Activated T-helper 1 cell treated with anti-CD3 and anti-CD28 coated beads, Interleukin-12 subunit alpha, Interleukin-12 subunit beta, Interleukin-2, Interleukin-4 antibody, amounts not matched to agents 30 ng/mL and 10 ng/mL and 1 ng/mL, durations not matched to agents 14 hours and 24 hours and 36 hours (primary cell): ENCODE measurements at places on chromosomes 7 and 10. TPM values are rescaled to one million over a fixed set of nuclear protein-coding genes. Genes with fewer than 3 reads are reported as not detected.

GRCh38 chr7:144408121-144408520 is 4.6 kb upstream of the NOBOX start:
- no peak for DNase-seq
- no peak overlapping the region for H3K4me3 ChIP-seq
- H3K4me1 ChIP-seq = no peaks in the 10 kb centered on the region
- no peak overlapping the region for H3K27ac ChIP-seq
- H3K36me3 ChIP-seq = no peaks in the 10 kb centered on the region

- H3K36me3 ChIP-seq = peaks cover 39% of the 10 kb centered on the region
- peaks cover 52% of the 10 kb centered on the region for H3K4me1 ChIP-seq
- no peak for DNase-seq
- H3K4me3 ChIP-seq = no peak overlapping the region
- H3K27me3 ChIP-seq = no peaks in the 10 kb centered on the region
These were observed 67.8 kb downstream of the PTEN start for GRCh38 chr10:87930934-87931835.

TEX47 gene
- not detected in 2 replicates for total RNA-seq

PLAU gene
- total RNA-seq = 0.37 and 0.60 TPM in 2 replicates

RADIL gene
- total RNA-seq = 0.24 and 0.26 TPM in 2 replicates

DNA sequence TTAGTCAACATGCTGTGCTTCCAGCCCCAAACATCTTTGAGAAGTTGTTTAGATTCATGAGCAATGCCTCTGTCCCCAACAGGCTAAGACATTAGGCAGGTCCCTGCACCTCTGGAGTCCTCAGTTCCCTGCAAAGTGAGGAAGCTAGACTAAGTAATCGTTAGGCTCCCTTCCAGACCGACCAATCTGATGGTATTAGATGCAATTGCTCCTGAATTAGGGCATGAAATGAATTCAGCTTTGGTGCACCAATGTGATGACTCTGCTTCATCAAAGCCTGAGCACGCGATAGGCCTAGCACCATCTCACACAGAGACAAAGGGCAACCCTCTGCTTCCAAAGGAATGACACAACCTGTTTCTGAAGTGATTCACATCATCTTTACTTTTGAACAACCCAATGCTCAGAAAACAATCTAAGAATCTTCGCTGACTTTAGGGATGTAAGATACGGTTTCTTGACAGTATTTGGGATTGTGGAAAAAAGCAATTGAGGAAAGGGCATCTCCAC is 723 bp upstream of the TES start:
- peaks cover 6% of the 10 kb centered on the region for H3K36me3 ChIP-seq
- no peak overlapping the region for H3K27ac ChIP-seq
- no peak for DNase-seq
- H3K4me1 ChIP-seq = peaks cover 35% of the 10 kb centered on the region
- H3K27me3 ChIP-seq = peaks cover 2% of the 10 kb centered on the region
- peak overlapping the region; percentile 57 for H3K4me3 ChIP-seq

DNA sequence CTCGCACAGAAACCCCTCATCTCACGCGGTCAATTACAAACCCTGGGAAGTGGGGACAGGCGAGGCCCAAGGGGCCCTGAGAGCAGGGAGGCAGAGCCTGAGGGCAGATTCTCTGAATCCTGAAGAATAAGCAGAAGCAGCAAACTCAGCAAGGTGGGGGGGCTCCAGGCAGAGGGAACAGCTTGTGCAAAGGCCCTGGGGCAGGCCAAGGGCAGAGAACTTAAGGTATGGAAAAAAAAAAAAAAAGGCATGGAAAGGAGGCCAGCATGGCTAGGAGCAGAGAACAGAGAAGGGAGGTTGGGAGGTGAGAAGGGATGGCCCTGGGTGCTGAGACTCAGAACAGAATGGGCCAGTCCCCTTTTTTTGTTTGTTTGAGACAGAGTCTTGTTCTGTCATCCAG is 32.8 kb upstream of the TNRC18 start:
- H3K27ac ChIP-seq = no peak overlapping the region
- DNase-seq = no peak
- peaks cover 8% of the 10 kb centered on the region for H3K27me3 ChIP-seq

- H3K36me3 ChIP-seq = no peaks in the 10 kb centered on the region
- no peaks in the 10 kb centered on the region for H3K4me1 ChIP-seq
- H3K27me3 ChIP-seq = peaks cover 7% of the 10 kb centered on the region
- no peak overlapping the region for H3K4me3 ChIP-seq
- no peak overlapping the region for H3K27ac ChIP-seq
These were observed 330.6 kb downstream of the GRID1 start for GRCh38 chr10:86035791-86036543.

- H3K27ac ChIP-seq = no peak overlapping the region
- H3K4me1 ChIP-seq = no peaks in the 10 kb centered on the region
- no peak overlapping the region for H3K4me3 ChIP-seq
- no peaks in the 10 kb centered on the region for H3K27me3 ChIP-seq
These were observed 17.3 kb downstream of the BUD23 start for GRCh38 chr7:73700581-73701134.

- no peak overlapping the region for H3K4me3 ChIP-seq
- H3K36me3 ChIP-seq = peaks cover under 1% of the 10 kb centered on the region
- no peak for DNase-seq
- peaks cover 9% of the 10 kb centered on the region for H3K4me1 ChIP-seq
These were observed 153.5 kb downstream of the ELFN1 start for GRCh38 chr7:1823376-1824150.

CXCL12 gene
- total RNA-seq = not detected in 2 replicates

DNA sequence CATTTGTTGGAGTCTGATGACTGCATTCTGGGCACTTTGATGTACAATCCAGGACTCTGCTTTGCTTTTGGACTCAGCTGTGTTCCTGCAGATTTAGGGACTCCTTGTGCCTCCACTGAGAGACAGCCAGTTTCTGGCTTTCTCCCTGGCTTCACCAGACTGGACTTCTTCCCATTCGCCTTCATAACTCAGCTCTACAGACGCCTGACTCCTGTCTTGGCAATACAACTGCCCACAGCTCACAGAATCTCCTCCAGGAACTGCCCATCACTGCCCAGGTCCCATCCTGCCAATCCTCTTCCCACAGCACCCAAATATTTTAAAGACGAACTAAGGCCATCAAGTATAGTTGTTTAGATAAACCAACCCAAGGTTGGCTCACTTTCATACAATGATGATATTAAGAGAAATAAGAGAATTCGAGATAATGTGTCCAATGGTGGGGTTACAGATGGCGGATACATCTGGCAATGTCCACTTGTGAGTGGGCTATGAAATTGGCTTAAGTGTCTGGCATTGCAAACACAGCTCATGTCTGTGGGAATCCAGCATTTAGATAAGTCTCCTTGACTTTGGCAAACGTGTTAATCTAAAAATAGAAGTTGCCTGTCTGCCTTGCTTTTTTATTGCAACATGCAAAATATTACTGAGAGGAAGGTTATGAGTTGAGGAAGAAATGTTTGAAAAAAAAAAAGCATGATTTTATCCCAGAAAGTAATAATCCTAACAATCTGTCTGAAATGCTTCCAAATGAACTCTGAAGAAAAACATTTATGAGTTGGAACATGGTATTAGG is 95.1 kb downstream of the ITGA8 start:
- no peaks in the 10 kb centered on the region for H3K4me1 ChIP-seq
- peaks cover 2% of the 10 kb centered on the region for H3K27me3 ChIP-seq
- DNase-seq = no peak
- H3K27ac ChIP-seq = no peak overlapping the region
- no peak overlapping the region for H3K4me3 ChIP-seq

- H3K27me3 ChIP-seq = no peaks in the 10 kb centered on the region
- H3K27ac ChIP-seq = no peak overlapping the region
- no peak overlapping the region for H3K4me3 ChIP-seq
- peaks cover 13% of the 10 kb centered on the region for H3K36me3 ChIP-seq
These were observed 23.8 kb upstream of the AHR start for GRCh38 chr7:17274551-17275245.

- no peak overlapping the region for H3K4me3 ChIP-seq
- no peak overlapping the region for H3K27ac ChIP-seq
- DNase-seq = no peak
- no peaks in the 10 kb centered on the region for H3K4me1 ChIP-seq
These were observed 579.8 kb upstream of the FOXK1 start for GRCh38 chr7:4102231-4102841.

- H3K4me1 ChIP-seq = no peaks in the 10 kb centered on the region
- H3K4me3 ChIP-seq = no peak overlapping the region
- H3K27ac ChIP-seq = no peak overlapping the region
- no peak for DNase-seq
- no peaks in the 10 kb centered on the region for H3K36me3 ChIP-seq
These were observed 64.1 kb downstream of the DOCK1 start for GRCh38 chr10:126969310-126969709.

DNA sequence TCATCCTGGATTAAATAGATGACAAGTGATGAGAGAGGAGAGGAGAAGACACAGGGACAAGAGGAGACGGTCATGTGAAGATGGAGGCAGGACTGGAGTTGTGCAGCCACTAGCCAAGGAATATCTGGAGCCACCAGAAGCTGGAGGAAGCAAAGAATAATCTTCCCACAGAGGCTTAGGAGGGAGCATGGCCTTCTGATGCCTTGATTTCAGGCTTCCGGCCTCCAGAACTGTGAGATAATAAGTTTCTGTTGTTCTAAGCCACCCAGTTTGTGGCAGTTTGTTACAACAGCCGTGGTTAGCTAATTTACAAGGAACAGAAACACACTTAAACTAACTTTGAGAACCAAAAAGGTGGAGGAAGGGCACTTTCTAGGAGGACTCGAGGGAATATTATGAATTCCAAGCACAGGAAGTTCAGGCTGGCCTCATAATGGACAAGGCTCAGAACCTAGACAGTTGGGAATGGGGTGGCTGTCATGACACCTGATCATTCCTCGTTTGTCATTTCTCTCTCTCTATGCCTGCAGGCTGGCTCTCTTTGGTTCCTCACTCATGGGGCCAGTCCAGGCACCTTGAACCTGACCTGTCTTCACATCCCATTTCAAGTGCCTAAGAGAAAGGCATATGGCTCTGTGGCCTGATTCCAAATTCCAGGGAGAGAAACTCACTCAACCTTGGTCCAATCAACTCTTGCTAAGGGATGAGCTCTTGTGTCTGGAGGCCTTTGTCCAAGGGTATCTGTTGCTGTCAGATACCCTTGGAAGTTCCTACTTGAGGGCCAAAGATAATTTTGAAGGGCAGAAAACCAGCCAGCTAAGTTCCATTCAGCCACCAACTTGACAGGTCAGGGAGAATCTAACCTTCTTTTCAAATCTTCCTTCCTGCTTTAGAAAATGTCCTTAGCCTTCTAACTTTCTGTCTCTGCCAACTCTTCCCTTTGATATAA is 33.5 kb upstream of the PDZD8 start:
- DNase-seq = no peak
- peaks cover 3% of the 10 kb centered on the region for H3K27me3 ChIP-seq
- no peaks in the 10 kb centered on the region for H3K36me3 ChIP-seq

DNA sequence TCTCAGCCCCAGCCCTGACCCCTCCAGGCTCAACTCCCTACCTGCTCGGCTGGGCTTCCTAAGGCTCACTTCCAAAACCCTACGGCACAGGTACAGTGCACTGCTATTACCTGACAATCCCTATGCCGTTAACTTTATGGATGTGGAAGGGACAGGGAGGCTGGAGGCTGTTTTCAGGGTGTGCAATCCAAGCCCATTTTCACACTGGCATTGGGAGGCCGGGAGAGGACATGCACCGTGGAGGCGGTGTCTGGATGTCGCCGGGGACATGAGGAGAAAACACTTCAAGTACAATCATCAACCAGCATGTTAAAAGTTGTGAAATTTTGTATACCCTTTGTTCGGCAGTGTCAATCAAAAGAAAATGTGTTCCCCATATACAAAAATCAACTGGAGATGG is 80.1 kb downstream of the MAD1L1 start:
- H3K27ac ChIP-seq = no peak overlapping the region
- H3K4me3 ChIP-seq = no peak overlapping the region
- no peaks in the 10 kb centered on the region for H3K27me3 ChIP-seq
- no peaks in the 10 kb centered on the region for H3K4me1 ChIP-seq

MKX gene
- total RNA-seq = not detected in 2 replicates

GRCh38 chr7:12768948-12769347 is 81.5 kb downstream of the ARL4A start:
- H3K27ac ChIP-seq = no peak overlapping the region
- H3K27me3 ChIP-seq = peaks cover 14% of the 10 kb centered on the region
- DNase-seq = no peak
- H3K4me3 ChIP-seq = no peak overlapping the region
- no peaks in the 10 kb centered on the region for H3K36me3 ChIP-seq

PNLIPRP1 gene
- not detected in 2 replicates for total RNA-seq

GRCh38 chr10:58894929-58895328 is 281.5 kb upstream of the PHYHIPL start:
- H3K27me3 ChIP-seq = no peaks in the 10 kb centered on the region
- H3K4me1 ChIP-seq = no peaks in the 10 kb centered on the region
- H3K27ac ChIP-seq = no peak overlapping the region
- no peak overlapping the region for H3K4me3 ChIP-seq
- DNase-seq = no peak

GRCh38 chr7:116779216-116779615 is 83.2 kb upstream of the CAPZA2 start:
- H3K4me1 ChIP-seq = no peaks in the 10 kb centered on the region
- no peak overlapping the region for H3K4me3 ChIP-seq
- no peaks in the 10 kb centered on the region for H3K27me3 ChIP-seq

DRGX gene
- not detected in 2 replicates for total RNA-seq
